ENCODE measurements at places on chromosomes 6 and 20. TPM values are rescaled to one million over a fixed set of nuclear protein-coding genes. Genes with fewer than 3 reads are reported as not detected.

GRCh38 chr6:159759645-159760044 is 2.2 kb upstream of the ACAT2 start:
- DNase-seq, result no peak

- no peak for DNase-seq
Measured at GRCh38 chr6:1965596-1966224, 279.7 kb downstream of the GMDS start.

- peak; percentile 90 for DNase-seq
Measured at GRCh38 chr6:31769684-31770371, 7.3 kb downstream of the VWA7 start.

- DNase-seq, result peak; percentile 31
Measured at GRCh38 chr20:32672982-32673851, 524 bp downstream of the C20orf203 start.

CST7 gene
- total RNA-seq, result 81.8 TPM

DNA sequence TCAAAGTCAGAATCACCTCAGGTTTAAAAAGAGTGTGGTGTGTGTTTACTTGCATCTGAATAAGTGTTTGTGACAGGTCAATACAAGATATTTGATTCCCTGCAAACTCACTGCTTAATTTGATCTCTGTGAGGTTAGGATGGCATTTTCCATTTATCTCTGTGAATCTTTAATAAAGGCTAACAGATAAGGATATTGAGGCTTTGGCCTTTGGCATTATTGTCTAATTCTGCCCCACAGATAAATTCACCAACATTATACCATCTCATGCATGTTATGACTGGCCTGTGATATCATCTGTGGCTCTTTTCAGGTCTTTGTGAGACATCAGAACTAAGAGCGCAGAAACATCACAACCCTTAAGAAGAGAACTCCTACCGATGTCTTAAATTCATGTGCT is 84.7 kb downstream of the TRMT6 start:
- no peak for DNase-seq

MUCL3 gene
- not detected for total RNA-seq

DNA sequence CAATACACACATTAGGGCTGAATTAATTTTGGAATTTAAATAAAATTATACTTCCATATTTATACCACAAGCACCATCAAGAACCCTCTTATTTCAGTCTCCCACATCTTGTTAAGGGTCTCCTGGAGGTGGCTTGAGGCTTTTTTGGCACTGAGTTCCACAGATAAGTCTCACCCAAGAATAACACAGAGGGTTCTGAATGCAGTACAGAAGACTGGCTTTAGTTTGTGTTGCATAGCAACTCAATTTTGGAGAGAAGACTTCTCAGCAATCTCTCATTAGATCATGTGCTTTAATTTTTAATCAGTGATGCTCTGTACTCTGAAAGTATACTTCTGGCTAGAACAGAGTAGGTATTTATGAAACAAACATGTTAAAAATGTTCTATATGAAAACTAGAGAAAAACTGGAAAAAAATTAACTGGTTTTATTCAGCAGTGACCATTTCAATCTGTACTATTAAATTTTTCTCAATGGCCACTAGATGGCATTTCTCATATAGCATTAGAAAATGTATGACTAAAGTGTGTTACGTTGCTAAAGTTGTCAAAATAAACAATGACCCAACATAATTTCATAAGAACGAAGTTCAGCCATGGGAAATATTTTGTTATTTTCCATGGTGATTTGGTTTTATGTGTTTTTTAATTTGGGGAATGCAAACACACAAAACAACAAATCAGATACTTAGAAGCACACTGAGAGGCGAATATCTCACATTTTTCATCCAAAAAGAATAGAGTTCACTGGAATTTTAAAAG is 32.7 kb upstream of the MAP7 start:
- no peak for DNase-seq

DNA sequence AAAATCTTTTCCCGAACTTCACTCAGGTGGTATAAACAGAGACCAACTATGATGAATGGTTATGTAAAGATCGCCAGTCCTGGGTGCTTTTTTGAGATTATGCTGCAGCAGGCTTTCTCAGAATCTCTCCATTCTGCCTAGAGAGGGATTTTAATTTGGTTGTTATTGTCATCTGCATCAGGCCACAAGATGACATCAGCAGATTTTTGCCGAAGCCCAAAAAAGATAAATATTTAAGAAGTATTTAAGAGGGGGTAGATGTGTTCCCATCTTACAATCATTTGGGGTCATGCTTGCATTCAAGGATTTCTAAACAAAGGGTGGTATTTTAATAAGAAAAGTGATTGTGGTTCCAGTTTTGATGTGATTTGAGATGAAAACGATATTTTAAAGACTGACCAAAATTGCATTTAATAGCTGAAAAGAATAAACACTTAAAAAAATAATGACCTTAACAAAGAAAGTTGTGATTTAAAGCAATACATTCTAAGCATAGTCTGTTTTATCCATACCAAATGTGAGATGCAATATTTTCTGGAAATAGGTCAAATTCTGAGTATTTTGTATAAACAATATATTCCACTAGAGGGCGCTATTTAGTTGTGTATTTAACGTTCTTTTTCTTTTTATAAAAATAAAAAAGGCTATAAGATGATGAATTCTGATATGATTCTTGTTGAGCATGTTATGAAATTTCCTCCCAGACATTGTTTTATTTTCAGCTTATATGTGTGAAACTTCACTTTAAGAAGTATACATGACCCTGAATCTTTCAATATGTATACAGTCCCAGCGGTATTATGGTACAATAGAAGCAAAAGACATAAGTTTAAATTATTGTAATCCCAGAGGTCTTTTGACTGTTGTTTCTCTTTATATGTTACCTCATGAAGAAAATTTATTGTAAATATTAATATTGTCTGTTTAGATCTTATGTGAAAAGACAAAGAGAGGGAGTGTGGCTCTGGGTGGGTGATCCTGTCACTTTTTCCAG is 51.0 kb upstream of the ZFP64 start:
- DNase-seq, result no peak

GRCh38 chr6:17984812-17985670 is 2.4 kb downstream of the KIF13A start:
- no peak for DNase-seq

SCAF8 gene
- 31.7 TPM for total RNA-seq
